ENCODE measurements at places on chromosomes 16 and 17. TPM values are rescaled to one million over a fixed set of nuclear protein-coding genes. Genes with fewer than 3 reads are reported as not detected.

DNA sequence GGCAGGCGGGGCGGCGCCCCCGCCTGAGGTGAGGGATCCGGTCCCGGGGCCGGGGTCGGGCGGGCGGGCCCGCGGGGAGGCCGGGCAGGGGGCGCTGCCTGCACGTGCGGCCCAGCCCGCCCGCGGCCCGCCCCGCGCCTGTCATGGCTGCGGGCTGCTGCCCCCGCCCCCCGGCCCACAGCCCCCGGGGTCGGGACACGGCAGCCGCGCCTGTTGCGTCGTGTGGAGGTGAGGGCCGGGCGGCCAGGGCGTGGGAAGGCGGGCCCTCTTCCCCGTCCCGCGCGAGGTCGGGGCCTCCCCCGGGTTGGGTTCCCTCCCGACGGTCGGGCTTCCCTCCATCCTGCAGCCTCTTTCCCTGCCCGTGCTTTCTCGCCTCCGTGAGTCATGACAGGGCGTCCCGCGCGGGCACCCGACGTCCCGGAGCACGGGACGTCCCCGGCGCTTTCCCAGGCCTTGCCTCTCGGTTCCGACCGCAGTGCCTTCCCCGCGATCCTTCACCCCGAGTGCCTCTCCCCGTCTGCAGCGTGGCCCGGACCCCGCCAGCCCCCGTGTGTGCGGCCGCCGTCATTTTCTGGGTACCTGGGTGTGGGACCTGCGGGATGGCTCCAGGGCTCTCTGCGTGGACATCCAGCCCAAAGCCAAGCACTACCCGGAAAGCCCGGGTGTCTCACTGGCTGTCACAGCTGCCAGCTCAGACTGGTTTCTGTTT, 76.7 kb downstream of the CHD9 start:
- peak; percentile 66 for DNase-seq

GRCh38 chr17:13157656-13158055, 139.8 kb upstream of the ELAC2 start:
- DNase-seq, result no peak

DNA sequence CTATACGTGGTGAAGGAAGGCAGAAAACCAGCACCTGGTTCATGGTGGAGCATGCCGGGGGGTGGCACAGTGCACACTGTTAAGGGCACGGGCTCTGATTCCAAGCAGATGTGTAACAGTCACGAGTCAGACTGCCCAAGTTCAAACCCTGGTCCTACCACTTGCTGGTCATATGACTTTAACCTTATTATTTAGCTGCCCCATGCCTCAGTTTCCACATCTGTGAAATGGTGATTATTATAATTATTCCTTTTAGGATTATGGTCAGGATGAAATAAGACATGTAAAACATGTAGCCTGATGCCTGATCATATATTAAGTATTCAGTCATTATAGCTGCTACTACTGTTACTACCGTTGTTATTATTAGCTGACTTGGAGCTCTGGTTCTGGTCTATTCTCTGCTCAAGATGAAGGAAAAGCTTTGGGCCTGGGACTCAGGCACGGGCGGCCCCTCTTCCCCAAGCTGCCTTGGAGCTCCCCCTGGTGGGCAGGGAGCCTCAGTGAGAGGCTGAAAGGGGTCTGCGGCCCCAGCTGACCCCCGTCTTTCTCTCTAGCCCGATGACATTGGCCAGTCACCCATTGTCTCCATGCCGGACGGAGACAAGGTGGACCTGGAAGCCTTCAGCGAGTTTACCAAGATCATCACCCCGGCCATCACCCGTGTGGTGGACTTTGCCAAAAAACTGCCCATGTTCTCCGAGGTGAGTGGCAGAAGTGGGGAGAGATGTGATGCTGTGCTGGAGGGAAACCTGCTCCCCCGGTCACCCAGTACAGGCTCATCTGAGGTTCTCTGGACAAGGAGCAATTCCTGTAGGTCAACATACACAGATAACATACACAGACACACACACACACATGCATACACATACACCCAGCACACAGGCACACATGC, 14.0 kb downstream of the NR1D1 start:
- DNase-seq, result peak; percentile 71

DNA sequence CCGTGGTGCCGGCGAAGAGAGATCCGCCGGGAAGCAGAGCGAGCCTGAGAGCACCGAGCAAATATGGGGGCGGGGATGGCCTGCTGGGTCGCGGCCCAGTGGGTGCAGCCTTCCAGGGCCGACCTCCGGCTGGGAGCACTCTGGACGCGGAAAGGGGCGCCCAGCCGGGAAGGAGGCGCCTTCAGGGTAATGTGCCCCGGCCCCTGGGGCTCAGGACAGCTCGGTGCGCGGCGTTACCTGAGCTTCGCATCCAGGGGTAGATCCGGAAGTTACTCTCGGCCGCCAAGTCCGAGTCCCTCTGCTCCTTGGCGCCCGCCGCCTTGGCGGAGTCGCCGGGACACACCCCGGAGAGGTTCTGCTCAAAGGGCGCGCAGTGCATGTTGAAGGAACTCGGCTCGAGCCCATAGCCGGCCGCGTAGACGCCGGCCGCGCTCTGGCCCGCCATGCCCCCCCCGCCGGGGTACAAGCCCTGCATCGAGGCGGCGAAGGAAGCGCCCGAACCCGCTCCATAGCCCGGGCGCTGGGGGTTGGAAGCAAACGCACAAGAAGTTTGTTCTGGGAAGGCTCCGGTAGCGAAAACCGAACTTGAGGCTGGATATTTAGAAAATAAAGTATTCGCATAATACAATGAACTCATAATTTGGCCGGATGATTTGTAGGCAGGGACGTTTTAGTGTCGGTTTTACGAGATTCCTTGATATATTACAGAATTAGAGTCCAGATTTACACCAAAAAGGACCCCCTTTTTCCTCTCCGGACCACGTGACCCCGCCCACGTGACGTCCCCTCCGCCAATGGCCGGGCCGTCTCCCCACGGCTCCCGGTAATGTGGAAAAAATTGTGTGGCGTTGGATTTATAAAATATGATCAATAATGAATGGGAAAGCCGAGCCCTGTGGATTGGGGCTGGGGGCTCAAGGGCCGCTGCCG, at the start of gene HOXB7:
Gene HOXB7, minus strand, starts transcription at position 736 of the 930 bp plus-strand sequence. Its CDS starts 99 bp downstream, at position 637.
- DNase-seq, result peak; percentile 81

GRCh38 chr16:67333315-67333714, 6.7 kb downstream of the LRRC36 start:
- no peak for DNase-seq

DNA sequence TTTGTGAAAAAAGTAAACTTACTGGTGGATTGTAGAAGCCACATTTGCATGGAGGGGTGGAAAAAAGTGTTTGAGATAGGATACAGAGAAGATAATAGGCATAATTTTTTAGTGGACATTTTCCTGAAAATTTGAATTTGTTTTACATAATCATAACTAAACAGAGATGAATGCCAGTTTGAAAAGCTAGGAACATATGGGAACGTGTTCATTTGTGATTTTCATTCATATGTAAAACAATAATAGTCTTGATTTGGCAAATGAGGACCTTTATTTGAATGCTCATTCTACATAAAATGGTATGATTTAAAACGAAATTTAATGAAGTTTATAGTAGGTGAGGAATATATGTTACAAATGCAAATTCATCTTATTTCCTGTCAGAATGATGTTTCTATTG, 263.9 kb downstream of the BCAS3 start:
- no peak for DNase-seq

- no peak for DNase-seq
Observed at GRCh38 chr16:81174644-81175324, 63.7 kb upstream of the BCO1 start.

Gene AOC3
- total RNA-seq, result 2.9 TPM

Gene PIMREG
- total RNA-seq, result 4.6 TPM

Gene ANKRD40CL
- total RNA-seq, result not detected

Gene SYT17
- total RNA-seq, result 0.59 TPM

Gene CAPNS2
- not detected for total RNA-seq

Measured in activated CD8-positive, alpha-beta T cell treated with anti-CD3 and anti-CD28 coated beads for 36 hours (primary cell).